ENCODE measurements at places on chromosomes 3 and 15.
A peak's percentile ranks its signal among the peaks of the same experiment; 100 is the strongest.

DNA sequence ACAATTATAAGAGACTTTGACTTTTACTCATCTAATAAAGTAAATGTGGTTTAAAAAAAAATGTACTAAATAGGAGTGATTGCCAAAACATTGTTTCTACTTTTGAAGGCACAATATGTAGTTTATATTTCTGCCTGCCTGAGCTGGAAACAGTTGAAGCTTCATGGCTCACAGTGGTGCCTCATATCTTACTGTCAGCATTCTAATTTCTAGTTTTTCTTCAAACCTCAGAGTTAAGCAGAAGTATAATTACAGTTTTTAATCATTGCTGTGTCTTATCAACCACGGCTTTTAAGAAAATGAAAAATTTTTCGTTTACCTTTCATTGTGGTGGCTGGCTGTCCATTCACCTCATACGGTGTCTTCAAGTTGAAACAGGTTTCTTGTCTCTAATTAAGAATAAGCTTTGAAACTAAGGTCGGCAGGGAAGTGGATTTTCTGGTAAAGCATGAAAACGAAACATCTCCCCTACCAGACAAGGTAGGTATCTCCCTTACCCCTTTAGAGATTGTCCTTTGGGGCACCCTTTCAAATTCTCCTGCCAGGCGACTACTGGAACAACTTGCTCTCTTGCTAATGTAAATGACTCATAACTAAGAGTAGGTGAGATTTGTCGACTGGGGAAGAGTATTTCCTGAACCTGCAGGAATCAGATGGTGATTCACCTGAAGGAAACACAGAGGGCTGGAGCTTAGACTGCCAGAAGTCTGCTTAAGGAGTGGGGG is at the start of gene GPR87:
Gene GPR87 (minus strand): TSS at position 554 of the 725 bp plus-strand sequence. CDS start 16,720 bp downstream, outside the sequence.
- no peak for DNase-seq

- DNase-seq = no peak
Observed at GRCh38 chr3:74282202-74282601, 332.3 kb downstream of the CNTN3 start.

GRCh38 chr3:193857996-193858395 is 265.0 kb downstream of the OPA1 start:
- no peak for DNase-seq

DNA sequence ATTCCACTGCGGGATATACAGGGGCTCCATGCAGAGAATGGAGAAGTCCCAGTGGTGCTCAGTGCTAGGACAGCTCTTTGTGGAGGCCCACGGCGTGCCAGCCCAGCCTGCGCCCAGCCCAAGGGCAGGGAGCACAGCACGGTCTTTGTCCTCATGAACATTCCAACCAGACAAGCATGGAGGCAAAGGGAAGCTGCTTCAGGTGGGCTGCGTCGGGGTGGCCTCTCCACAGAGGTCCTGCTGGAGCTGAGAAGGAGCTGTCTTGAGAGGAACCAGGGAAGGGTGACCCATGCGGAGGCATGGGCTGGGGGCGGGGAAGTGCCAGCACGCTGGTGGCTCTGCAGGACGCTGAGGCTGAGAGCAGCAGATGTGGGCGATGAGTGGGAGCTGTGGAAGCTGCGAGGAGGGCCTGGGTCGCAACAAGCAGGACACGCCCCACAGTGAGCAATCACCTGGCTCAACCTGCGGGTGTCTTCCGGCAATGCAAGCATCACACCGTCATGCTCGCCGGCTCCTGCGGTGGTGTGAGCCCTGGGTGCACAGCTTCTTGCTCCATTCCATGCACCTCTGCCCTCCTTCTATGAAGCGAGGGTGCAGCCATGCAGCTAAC is 14.0 kb upstream of the KLF15 start:
- DNase-seq = no peak

DNA sequence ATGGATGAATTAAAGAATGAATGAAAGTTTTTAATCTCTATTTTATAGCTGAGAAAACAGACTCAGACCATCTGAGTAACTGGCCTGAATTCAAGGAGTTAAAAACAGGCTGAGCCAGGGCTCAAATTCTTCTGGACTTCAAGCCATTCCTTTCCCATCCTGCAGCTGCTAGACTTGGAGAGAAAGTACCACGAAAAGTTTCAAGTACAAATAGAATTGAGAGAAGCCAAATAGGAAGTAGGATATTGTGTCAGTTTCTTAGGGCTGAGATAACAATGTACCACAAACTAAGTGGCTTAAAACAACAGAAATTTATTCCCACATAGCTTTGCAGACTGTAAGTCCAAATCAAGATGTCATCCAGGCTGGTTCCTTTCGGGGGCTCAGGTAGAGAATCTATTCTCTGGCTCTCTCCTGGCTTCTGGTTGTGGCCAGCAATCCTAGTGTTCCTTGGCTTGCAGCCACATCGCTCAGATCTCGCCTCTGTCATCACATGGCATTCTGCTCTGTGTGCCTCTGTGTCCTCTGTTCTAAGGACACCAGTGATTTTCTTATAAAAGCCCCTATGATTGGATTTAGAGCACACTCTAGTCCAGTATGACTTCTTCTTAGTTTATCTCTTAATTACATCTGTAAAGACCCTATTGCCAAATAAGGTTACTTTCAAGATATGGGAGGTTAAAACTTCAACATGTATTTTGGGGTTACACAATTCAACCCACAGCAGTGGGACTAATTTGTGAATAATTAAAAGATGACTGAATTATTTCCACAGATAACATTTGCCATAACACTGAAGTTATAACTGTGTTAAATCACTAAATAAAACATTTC is 25.7 kb upstream of the GOLIM4 start:
- no peak for DNase-seq

GRCh38 chr3:16264708-16265454 is at the start of the genes DPH3 and OXNAD1:
TSS of gene DPH3 (minus strand) at chr3:16264943. CDS start at chr3:16264876, 67 bp downstream.
TSS of gene OXNAD1 (plus strand) at chr3:16265212. CDS start at chr3:16270953, 5,741 bp downstream.
- peak; percentile 99 for DNase-seq

- DNase-seq = no peak
Observed at GRCh38 chr15:73996267-73996666, 1.8 kb downstream of the PML start.

DNA sequence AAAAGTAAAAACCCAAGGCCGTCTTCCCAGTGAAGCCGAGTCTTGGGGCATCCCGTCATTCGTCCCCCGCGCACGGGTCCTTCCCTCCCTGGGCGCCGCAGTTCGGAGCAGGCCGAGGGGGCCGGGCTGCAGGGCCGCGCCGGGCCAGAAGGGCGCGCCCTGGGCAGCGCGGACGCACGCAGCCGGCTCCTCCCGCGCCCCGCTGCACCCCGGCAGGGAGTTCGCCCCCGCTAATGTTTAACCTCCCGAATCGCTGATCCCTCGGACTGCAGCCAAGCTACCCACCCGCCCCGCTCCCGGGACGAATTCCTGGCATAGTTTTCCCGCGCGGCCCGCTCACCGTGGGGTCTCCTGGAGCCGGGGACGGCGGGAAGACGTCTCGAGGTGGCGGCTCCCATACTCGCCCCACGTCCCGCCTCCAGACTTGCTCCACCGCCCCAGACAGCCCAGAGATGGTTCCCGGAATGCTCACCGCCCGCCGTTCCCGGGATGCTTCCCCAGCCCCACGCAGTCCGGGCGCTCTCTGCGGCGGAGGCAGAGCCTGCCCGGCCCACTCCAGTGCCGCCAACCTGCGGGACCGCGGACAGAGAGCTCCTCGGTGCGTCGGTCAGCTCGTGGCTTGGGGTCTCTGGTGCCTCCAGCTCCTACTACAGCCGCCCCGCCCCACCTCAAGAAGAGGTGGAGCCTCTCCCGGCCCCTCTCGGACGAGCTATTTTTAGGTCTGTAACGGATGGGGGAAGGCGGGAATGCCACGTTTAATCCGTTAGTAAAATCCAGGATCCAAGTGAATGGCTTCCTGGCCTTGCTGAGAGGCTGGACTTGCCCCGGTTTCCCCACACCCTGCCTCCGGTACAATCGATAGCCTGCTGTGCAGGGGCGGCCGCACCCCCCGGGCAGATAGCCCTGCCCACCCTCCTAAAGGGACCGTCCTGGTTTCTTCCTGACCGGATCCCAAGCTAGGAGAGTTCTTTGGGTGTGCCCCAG is at the start of gene DZIP1L:
Gene DZIP1L (minus strand): TSS at position 621 of the 984 bp plus-strand sequence. CDS start 11,637 bp downstream, outside the sequence.
- no peak for DNase-seq

DNA sequence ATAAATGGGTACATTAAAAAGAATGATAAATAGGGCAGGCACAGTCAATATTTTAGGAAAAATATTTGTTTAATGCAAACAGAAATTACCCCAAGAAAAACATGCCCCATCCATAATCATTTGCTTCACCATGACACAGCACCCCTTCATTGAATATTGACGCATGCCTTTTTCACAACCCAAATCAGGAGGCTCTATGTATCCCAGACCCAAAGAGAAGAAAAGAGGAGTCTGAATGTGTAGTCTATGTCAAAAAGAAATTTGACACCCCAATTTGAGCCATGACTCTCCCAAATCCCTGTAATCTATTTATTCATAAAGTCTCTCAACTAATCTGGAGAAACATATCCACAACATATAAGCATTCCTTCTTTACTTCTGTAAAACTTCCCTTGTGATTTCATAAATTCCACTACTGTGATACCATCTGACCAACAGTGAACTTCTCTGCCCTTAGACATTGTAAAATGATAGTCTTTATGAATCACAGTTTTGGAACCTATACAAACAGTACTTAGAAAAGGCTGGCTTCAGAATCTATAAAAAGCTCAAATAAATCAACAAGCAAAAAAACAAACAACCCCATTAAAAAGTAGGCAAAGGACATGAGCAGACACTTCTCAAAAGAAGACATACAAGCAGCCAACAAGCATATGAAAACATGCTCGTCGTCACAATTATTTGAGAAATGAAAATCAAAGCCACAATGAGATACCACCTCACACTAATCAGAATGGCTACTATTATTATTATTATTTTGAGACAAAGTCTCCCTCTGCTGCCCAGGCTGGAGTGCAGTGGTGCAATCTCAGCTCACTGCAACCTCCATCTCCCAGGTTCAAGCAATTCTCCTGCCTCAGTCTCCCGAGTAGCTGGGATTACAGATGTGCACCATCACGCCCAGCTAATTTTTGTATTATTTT is 53.4 kb upstream of the XRN1 start:
- DNase-seq = no peak

DNA sequence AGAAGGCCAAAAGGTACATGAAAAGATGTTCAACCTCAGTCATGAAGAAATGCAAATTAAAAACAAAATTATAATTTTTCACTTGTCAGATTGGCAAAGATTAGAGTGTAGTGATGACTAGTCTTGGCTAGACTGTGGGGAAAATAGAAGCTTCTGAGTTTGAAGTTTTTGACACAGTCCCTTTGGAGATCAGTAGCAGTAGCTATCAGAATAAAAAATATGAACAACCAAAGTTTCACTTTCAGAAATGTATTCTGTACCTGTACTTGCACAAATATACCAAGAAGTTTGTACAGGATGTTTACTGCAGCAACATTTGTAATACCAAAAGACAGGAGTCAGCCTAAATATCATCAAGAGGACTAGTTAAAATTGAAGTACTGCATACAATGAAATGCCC is 14.1 kb downstream of the ATP2C1 start:
- no peak for DNase-seq

DNA sequence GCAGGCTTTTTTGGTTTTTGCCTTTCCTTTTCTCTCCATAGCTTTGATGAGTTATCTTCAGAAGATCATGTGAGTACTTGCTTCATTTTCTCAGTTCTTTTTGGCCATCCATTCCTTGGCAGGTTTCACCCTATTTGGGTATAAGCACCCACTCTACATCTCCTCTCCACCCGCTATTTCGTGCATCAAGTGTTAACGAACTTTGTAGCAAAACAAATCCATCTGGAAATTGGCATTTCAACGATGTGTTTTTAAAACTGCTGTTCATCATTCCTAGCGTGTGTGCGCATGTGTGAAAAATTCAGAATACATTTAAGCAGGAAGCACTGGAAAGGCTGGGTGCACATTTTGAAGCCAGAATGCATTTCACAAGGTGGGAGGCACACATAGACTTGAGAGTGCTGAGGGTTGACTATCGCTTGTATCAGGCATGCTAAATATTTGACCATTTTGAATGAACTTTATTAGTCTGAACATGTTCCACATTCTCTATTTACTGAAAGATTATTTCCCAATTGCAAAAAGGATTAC is 89.7 kb upstream of the FHIT start:
- DNase-seq = no peak

- no peak for DNase-seq
Observed at GRCh38 chr3:143668924-143669790, 179.1 kb downstream of the SLC9A9 start.

- no peak for DNase-seq
Observed at GRCh38 chr3:180707896-180708295, 28.6 kb upstream of the CCDC39 start.

DNA sequence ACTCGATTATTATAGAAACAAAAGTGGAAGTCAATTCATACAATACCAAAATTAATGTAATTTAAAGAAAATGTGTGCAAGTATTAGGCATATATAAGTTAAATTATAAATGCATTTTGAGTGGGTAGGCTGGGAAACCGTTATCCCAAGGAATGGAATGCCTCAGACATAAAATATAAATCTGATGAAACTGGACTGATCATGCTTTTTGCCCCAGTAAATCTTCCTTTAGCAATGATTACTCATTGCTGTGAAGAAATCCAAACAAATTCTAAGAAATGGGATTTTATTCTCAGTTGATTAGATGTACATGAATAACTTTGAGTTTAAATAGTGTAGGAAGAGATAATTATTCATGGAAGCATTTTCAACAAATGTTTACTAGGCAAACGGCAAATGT is 185.5 kb upstream of the KCNMB2 start:
- DNase-seq = no peak

DNA sequence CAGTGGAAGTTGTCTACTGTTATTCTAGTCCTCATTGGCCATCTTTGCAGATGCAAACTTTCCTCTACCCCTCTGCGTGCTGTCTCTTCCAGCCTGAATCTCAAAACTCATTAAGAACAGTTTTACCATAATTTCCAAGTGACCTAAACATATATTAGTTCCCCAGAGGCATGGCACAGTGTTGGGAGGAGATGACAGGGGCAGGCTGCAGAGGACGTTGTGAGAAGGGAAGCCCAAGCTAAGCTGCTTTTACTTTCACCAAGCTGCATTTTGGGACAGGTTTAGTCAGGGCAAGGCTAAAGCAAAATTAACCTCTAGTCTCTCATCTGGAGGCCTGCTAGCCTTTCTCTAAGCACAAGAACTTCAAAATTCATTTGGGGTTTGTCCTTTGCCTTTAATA is 318.6 kb upstream of the SATB1 start:
- no peak for DNase-seq

GRCh38 chr15:84929795-84930603 is 45.5 kb downstream of the SLC28A1 start:
- no peak for DNase-seq

Measured in stimulated activated CD8-positive, alpha-beta memory T cell treated with anti-CD3 and anti-CD28 coated beads, Interleukin-4, amount 100 ng/mL, for 4 hours (primary cell).